ENCODE measurements at places on chromosomes 7 and 10.

- no peak for DNase-seq
Observed at GRCh38 chr10:12381536-12382156, 32.3 kb downstream of the CAMK1D start.

GRCh38 chr10:90288391-90288933 lies 569.4 kb downstream of the HTR7 start:
- DNase-seq, result peak; percentile 65

GRCh38 chr10:80199828-80200227 lies 5.5 kb downstream of the ANXA11 start:
- peak; percentile 89 for DNase-seq

GRCh38 chr7:67619175-67619574 lies 622.5 kb downstream of the TYW1 start:
- no peak for DNase-seq

GRCh38 chr7:29342761-29343160 lies 148.2 kb downstream of the CHN2 start:
- DNase-seq, result no peak

DNA sequence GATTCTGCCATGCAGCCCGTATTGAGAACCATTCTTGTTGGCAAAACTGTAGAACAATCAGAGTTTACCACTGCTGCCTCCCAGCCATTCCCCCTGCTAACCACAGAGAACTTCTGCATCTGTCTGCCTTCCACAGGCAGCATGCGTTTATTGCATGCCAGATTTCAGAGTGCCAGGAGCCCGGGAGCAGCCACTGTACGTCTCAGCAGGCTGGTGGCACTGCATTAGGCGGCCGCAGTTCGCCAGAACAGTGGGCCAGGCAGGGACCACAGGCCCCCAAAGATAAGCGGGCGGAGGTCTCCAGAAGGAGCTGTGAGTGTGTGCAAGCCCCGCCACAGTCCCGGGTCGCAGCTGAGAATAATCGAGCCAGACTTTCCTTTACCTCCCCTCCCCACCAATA lies 31.8 kb downstream of the ZNF467 start:
- no peak for DNase-seq

DNA sequence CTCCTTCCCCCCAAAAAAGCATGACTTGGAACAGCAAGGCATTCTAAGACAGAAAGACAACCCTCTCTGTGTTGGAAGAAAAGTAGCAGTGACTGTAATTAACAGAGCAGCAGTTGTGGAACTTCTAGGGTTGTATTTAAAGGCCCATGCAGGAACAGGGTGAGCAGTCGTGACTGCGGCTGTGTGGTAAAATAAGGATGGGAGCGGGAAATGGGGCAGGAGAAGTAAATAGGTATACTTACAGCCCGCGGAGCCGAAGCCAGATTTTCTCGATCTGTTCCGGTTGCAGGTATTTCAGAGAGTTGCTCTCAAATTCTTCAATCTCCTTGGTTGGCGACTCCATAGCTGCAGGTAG lies 179 bp downstream of the PDE1C start:
- DNase-seq, result no peak

DNA sequence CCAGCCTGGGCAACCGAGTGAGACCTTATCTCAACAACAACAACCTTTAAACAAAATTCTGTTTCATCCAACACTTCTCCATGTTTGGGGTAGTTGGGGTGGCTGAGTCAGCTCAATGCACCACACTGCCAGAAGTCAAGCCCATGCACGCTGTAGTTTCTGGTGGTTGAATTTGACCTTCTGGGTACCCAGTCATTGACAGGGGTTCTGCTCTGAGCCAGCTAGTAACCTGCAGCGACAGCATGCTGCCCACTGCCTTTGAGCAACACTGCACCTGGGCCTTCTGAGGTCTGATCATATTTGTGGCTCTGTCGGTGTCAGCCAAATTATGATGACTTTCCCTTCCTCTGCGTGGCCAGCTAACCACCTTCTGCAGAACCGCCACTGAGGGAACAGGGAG lies 84.6 kb upstream of the ZNF438 start:
- no peak for DNase-seq

- DNase-seq, result peak; percentile 63
Observed at GRCh38 chr10:72328045-72328828, 26.5 kb downstream of the DNAJB12 start.

- no peak for DNase-seq
Observed at GRCh38 chr7:158027646-158028045, 560.0 kb downstream of the PTPRN2 start.

- no peak for DNase-seq
Observed at GRCh38 chr7:130150587-130150986, 54.6 kb downstream of the TMEM209 start.

- DNase-seq, result no peak
Observed at GRCh38 chr7:72710983-72711382, 117.0 kb downstream of the TYW1B start.

- no peak for DNase-seq
Observed at GRCh38 chr10:95312257-95312656, 21.5 kb upstream of the PDLIM1 start.

GRCh38 chr7:1160670-1161021 lies 650 bp upstream of the ZFAND2A start:
- DNase-seq, result no peak

GRCh38 chr10:95796504-95796903 lies 40.5 kb downstream of the ENTPD1 start:
- DNase-seq, result no peak

GRCh38 chr10:68526634-68527307 lies 552 bp downstream of the SLC25A16 start:
- DNase-seq, result no peak

DNA sequence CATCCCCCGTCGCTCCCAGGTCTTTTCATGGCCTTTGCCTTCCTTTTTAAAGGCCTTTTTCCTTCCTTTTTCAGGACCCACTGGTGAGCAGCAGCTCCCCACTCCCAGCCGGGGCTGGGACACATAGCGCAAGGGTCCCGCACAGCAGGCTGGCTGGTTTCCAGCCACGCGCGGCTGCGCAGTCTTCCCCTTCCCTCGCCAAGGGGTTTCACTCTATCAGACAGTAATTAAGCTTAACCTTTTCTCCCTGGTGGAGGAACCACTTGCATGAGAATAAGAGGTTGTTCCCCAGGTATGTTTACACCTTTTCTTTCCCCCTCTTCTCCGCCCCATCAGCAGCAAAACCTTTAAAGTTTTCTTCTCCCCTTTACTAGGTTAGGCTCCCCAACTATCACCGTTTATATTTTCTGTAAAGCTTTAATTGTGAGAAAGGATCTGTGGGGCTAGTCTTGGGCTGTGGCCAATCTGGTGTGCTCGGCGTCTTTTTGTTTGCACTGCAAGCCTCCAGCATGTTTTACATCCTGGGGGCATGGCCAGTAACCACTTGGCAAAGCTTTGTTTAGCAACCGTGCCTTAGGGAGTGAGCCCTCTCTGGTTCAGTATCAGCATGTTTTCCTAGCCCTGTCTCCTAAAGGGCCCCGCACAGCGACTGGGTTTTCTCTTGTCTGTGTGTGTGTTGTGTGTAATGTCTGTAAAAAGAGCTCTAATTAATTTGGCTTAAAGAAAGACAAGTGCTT lies 219.6 kb downstream of the PHF14 start:
- peak; percentile 51 for DNase-seq

GRCh38 chr7:152383341-152384234 lies 52.2 kb downstream of the KMT2C start:
- peak; percentile 94 for DNase-seq

DNA sequence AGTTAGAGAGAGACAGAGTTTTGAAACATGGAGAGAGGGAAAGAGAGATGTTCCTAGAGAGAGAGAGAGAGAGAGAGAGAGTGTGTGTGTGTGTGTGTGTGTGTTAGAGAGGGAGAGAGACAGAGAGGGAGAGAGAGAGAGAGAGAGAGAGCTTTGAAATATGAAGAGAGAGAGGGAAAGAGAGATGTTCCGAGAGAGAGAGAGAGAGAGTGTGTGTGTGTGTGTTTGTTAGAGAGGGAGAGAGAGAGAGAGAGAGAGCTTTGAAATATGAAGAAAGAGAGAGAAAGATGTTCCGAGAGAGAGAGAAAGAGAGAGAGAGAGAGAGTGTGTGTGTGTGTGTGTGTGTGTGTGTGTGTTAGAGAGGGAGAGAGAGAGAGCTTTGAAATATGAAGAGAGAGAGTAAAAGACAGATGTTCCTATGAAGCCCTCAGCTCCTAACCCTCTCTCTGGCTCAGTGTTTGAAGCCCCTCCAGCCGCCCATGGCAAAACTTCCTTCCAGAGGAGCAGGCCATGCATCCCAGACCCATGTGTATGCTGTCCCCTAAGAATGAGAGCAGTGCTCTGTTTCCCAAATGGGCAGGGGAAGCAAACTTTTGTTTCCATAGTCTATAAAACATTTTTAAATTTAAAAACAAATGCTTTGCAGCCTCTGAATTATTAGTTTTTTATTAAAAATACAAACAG lies 130.9 kb downstream of the KCNMA1 start:
- peak; percentile 58 for DNase-seq

DNA sequence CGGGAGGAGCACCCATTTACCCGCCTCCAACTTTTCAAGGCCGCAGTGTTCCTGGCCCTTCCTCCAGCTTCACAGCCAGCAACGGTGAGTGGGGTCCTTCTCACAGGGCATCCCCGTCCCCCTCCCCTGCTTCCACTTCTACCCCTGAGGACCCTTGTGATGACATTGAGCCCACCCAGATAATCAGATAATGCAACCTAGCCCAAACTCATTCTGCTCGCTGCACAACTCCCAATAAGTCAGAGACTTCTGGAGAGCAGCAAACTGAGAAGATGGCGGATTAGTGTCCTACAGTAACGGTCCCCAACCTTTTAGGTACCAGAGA lies 74.5 kb downstream of the OAT start:
- DNase-seq, result no peak

DNA sequence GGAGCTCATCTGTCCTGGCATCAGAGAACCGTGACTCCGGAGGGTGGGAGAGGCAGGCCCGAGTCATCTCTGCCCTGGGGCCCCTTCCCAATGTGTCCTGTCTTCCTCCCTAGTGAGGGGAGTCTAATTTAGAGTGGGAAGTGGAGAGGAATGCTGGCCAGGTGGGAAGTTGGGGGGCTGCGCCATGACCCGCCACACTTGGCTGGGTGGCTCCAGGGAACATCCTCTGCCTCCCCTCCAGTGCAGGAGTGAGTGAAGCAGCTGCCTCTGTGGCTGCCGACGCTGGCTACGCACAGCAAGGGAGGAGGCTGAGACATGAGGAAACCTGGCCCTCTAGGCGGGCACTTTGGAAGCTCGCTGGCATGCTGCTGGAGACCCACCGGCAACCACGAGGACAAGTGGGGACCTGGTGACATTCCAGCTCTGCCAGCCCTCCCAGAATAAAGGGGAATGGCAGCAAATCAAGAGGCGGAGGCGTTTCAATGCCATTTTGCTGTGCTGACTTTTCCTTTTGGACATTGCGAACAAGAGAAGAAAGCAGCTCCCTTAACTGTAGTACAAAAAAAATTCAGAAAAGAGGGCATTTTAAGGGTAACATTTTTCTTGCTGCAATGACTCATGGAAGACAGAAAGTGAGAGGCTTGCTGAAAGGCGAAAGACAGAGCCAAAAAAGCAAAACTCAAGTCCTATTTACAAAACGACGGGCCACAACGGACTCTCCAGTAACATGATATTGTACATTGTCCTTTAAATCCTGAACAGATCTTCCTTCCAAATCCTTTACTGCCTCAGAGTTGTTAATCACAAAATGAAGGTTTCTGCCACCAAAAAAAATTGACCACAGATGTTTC lies 121.2 kb upstream of the PITRM1 start:
- DNase-seq, result peak; percentile 33

- no peak for DNase-seq
Observed at GRCh38 chr7:10536561-10536960, 437.1 kb upstream of the PHF14 start.

DNA sequence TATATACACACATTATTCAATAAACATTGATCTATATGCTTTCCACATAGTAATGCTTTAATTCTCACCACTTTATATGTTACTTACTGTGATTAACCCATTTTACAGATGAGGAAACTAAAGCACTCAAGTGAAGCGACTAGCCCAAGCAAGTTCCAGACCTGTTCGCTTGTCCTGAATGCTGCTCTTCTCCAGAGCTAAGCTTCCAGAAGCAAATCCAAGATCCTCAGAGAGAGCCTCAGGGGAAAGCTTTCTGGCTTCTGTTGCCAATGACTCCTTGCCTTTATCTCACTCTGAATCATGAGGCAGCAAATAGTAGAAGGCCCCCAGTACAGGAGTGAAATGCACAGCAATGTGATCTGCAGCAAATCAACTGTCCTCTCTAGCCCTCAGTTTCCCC lies 32.2 kb downstream of the XPNPEP1 start:
- DNase-seq, result no peak

- no peak for DNase-seq
Observed at GRCh38 chr10:11529276-11529903, 82.1 kb downstream of the USP6NL start.

DNA sequence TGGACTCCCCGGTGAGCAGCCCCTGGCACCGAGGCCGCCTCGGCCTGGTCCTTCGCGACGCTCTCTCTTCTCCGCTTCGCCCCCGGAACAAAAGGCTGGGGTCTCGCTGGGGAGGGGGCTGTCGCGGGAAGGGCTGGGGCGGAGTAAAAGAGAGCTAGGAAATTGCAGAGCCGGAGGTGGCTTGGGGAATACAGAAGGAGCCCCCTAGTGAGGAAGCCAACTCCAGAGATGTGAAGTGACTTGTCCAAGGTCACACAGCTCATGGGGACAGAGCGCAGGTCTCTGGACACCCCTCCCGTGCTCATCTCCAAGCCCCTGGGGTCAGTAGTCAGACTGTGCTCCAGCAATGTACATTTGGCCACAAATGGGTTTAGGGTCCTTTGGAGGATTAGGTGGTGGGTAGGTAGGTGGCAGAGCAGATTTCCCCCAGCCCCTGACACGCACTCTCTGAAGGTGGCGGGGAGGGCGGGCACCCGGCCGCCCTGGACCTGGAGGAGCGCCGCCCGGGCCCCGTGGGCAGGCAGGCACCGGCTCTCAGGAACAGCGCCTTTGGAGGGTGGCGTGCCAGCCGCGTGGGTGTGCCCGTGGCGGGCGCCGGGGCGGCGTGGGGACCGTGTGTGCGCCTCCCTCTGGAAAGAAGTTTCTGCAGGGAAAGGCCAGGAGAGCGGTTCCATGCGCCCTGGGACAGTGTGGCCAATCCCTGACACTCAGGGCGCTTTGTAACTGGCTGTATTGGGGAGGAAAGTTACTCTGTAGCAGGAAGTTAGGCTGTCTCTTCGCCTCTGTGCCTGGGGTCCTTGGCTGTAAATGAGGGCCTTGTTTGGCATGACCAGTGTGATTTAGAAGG lies 910 bp downstream of the WIPF3 start:
- DNase-seq, result no peak

- peak; percentile 64 for DNase-seq
Observed at GRCh38 chr7:87312215-87312865, 33.1 kb upstream of the CROT start.

DNA sequence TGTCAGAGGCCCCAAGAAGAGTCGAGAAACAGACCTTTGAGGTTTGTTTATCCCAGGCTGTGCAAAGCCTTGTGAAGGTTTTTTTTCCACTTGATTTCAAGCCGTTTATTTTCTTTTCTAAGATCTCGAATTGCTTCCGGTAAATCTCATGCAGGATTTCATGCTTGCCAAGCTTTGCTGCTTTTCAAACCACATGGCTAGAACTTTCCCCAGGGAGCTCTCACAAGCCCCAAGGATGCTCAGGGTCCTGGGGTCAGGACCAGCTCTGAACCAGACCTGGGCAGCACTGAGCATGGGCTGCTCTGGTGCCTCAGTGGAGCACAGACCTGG lies 48.0 kb upstream of the AQP1 start:
- DNase-seq, result peak; percentile 55

GRCh38 chr10:31090894-31091607 lies 59.4 kb upstream of the ZNF438 start:
- peak; percentile 81 for DNase-seq

- no peak for DNase-seq
Observed at GRCh38 chr10:36711361-36711760, 414.0 kb upstream of the ANKRD30A start.

GRCh38 chr7:47521011-47521795 lies 60.7 kb downstream of the TNS3 start:
- DNase-seq, result no peak
